ENCODE measurements at places on chromosomes 5 and 9. TPM values are rescaled to one million over a fixed set of nuclear protein-coding genes. Genes with fewer than 3 reads are reported as not detected.
A peak's percentile ranks its signal among the peaks of the same experiment; 100 is the strongest.

DNA sequence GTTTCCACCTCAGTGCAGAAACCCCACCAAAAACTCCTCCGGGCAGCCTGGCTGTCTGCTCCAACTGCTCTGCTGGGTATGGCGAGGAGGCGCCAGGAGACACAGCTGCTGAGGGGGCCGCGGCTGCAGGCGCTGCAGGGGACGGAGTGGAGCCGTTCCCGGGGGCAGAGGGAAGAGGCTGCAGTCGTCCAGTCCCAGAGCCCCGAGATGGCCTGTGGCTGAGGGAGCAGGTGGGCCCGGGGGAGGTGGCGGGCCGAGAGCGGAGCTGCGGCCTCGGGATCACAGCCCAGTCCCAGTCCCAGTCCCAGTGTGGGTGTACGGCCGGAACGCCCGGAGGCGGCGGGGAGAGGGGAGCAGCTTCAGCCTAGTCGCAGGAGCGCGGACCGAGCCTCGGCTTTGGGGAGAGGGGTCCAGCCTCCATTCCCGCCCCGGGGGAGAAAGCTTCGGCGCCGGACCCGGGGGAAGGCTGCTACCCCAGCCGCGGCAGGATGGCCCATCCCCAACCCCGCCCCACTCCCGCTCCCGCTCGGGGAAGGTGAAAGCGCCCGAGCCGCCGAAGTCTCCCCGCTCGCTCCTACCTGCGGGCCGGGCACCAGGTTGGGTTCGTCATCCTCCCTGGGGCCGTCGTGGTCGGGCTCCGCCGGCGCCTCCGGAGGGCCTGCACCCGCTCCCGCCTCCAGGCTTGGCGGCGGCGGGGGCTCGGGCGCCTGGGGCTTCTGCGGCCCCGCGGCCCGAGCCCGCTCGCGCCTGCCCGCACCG, 513 bp downstream of the FAM193B start:
- DNase-seq, result peak; percentile 66

- DNase-seq, result no peak
Observed at GRCh38 chr5:15009420-15009819, 137.8 kb upstream of the ANKH start.

- DNase-seq, result no peak
Observed at GRCh38 chr5:52838326-52839015, 50.8 kb downstream of the ITGA1 start.

C9orf85 gene
- total RNA-seq, result 10.4 TPM

SPINK13 gene
- not detected for total RNA-seq
